Activated naive CD8-positive, alpha-beta T cell treated with anti-CD3 and anti-CD28 coated beads, Interleukin-2, amount 50 U/mL, for 16 hours (primary cell): ENCODE measurements at places on chromosomes 1 and 21.

GRCh38 chr1:163730411-163730821 lies 408.7 kb downstream of the NUF2 start:
- DNase-seq: no peak

GRCh38 chr1:201032408-201032807 lies 8.9 kb upstream of the KIF21B start:
- DNase-seq: no peak

- no peak for DNase-seq
These were observed 124.8 kb upstream of the GRIK3 start for GRCh38 chr1:37159102-37159501.

- DNase-seq: no peak
These were observed 3.5 kb downstream of the MEX3A start for GRCh38 chr1:156078728-156079127.

- DNase-seq: no peak
These were observed 330.0 kb downstream of the PTPRC start for GRCh38 chr1:198968866-198969265.

DNA sequence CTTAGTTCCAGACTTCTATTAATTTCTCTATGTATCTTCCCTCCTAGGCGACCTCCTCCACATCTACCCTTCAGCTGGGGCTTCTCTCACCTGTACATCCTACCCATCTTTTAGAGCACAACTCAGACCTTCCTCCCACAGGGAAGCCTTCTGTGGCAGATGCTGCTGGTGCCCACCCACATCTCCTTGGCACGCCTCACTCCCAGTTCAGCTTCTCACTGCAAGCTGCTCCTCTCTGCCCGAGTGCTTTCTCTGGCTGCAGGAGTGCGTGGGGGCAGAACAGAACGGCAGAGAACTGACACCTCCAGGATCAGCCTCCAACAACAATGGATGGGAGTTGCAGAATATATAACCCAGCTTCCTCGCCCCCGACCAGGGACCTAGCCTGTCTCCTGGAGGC lies 36.5 kb downstream of the ZBTB18 start:
- DNase-seq: no peak

DNA sequence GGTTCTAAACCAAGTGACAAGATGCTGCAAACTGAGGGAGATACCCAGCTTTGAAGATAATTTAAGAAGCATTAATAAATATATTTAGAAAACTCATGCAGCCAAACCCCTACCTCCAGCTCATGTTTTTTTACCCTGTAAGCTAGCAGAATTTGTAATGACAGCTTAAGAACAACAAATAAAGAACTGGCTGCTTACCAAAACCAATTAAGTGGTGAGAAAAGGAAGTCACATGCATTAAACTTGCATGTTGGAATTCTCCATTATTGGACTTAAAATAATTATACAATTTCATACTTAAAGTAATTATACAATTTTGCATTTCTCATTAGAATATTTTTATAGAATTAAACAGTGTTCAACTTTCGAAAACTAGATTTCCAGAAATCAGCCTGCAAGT lies 75.6 kb upstream of the CNIH3 start:
- no peak for DNase-seq

DNA sequence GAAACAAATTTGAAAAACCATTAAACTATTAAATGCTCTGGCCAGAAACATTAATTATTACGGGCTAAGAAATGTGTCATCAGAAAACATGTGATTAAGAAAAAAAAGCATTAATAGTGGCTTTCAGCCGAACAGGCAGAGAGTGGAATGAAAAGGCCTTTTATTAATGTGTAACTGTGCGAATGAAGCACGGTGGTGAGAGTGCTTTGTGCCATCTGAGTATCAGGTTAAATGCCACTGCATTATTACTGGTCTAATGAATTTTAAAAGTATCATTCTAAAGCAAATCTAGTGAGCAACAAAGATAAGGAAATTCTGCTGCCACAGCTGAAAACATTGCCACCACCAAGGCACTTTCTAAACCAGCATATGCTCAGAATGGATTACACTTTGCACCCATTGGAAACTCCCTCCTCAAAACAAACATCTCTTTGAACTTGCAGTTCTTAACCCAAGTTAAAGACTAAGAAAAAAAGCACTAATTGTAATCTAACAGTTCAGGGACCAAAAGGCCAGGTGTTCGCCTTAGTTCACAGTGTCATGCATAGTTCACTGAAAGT lies 30.0 kb upstream of the SSX2IP start:
- no peak for DNase-seq

- DNase-seq: no peak
These were observed 147.5 kb downstream of the CACNA1E start for GRCh38 chr1:181630838-181631237.

DNA sequence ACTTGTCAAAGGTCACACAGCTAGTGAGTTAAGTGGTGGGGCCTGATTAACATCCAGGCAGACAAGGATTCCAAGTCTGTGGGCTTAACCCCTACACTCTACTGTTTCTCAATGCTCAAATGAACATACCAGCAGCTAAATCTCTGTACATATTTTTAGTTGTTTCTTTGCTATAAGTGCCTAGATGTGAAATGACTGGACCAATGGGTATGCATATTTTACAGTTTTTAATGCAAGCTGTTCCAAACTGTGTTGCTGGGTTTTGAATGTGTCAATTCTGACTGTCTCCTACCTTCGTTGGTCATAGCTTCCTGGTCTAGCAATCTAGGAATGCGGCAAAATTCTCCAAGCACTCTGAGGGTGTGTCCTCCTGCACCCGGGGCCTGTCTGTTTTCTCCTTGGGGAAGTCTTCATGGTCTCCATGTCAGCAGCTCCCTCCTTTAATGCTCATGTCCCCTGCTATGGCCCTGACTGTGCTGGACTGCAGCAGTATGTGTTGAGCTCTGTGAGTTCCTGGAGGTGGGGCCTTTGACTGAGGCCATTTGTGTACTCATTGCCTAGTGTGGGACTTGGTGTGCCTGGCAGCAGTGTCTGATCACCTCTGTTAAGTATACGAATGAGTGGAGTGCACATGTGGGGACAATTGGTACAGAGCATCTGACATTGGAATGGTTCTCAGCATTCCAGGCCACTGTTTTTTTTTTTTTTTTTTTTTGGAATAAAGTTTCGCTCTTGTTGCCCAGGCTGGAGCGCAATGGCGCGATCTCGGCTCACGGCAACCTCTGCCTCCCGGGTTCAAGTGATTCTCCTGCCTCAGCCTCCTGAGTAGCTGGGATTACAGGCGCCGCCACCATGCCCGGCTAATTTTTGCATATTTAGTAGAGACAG lies 72.9 kb upstream of the SLC2A1 start:
- DNase-seq: no peak

- no peak for DNase-seq
These were observed 16.2 kb upstream of the TSNAX start for GRCh38 chr1:231512147-231512698.

GRCh38 chr1:242435200-242435599 lies 89.3 kb downstream of the PLD5 start:
- DNase-seq: no peak

DNA sequence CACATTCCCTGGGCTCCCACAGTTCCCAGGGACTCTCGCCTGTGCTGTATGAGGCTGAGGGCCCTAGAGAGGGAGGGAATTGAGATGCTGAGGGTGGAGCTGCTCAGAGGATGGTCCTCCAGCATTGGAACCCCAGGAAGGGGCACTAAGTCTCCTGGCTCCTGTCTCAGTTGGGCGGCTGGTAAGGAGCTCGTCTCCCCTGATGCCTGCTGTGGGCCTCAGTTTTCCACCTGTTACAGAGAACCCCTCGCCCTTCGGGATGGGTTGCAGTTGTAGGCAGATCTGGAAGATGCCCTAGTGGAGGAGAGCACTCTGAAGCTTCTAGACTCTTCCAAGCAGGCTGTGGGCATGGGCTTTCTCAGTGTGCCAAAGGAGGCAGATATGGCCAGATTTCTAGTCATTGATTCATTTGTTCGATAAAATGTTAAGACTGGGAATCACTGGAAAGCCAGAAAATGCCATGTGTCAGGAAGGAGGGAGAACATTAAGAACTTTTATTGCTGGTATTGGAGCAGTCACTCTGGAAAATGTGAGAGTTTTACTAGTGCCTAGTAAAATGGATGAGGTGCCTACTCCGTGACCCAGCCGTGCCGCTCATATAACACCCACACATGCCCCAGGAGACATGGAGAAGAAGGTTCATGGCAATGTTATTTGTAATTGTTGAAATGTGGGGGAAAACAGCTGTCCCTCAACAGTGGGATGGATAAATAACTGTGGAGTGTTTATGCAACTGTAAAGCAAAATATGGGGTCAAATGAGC lies 828 bp upstream of the MYBPH start:
- no peak for DNase-seq

- DNase-seq: no peak
These were observed 34.5 kb downstream of the RAB3B start for GRCh38 chr1:51955797-51956527.

DNA sequence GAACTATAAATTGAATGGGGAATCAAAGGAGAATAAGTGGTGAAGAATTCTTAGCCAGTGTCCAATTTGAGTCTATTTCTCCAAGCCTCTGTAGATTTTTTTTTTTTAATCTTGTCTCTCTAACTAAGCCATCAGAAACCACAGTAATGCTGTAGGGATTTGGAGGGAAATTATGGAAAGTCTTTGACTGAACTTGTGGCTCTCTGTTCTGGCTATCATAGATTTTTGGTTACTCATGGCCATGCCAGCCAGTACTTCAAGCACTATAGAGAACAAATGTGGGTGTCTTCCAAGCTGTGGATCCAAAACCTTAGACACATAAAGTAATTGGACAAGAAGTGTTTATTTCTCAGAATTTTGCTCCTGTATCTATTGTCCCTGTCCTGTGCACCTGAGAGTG lies 147.9 kb downstream of the LRRC40 start:
- DNase-seq: no peak

DNA sequence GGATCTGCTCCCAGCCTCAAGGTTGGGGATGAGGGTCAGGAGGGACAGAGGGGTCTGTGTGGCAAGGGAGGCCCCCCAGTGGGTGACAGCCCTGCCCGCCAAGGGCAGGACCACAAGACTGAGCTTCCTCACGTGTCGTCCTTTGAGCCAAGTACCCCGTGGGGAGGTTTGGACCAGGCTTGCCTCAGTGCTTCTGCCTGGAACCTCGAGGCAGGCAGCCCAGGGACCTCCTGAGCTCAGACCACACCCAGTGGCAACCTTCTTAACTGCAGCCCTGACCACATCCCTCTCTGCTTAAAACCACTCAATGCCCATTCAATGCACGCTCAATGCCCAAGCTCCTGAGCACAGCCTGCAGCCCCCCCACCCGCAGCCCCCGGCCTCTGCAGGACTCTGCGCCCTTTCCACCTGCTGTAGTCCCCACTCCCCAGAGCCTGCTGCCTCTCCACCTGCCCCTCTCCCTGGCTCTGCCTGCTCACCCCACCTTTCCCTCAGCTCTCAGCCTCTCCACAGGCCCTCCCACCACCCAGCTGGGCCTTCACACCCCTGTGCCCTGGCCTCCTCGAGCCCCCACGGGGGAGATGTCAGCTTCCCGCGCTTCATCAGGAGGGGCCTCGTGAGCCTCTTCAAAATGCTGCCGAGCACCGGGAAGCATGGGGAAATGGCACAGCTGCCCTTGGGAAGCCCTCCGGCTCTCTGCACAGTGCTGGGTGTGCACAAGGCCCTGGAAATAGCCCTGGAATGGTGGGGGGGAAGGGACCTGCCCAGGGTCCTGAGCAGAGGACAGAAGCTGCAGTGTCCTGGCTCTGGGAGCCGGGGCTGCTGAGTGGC lies 129.3 kb upstream of the VAMP3 start:
- no peak for DNase-seq

- no peak for DNase-seq
These were observed 83.1 kb downstream of the WDR3 start for GRCh38 chr1:118012515-118013124.

DNA sequence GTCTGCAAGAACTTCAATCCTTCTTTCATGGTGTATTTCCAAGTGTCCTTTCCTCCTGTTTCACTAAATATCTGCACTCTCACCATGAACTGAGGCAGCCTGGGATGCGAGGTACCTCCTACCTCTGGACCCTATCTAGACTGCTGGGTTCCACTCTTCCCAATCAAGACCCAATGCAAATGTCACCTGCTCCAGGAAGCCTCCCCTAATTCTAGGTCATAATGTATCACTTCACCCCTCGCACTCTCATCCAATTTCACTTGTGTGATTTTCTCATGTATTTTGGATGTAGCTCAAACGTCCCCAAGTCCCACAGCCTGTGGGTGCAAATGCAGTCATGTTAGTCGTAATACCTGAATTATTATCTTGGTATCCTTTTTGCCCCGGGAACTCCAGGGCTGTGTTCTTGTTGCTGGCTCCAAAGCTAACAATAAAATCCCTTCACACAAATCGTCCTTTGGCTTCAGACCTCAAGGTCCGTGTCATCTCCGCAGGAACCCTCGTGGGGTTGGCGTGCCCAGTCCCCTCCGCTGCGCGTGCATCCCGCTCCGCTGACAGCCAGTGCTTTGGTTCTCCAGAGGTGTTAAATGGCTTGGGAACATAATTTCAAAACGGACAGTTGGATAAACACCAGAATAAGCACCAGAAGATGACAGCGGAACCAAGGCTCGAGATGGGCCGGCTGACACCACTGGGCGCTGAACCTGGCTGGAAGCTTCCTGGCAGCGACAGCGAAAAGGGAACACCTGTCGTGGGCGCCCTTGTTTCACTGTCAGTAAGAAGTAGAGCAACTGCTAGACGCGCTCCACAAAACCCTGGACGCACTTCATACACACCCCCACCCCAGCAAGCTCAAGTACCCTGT lies 1.0 kb upstream of the BACH1 start:
- DNase-seq: no peak

DNA sequence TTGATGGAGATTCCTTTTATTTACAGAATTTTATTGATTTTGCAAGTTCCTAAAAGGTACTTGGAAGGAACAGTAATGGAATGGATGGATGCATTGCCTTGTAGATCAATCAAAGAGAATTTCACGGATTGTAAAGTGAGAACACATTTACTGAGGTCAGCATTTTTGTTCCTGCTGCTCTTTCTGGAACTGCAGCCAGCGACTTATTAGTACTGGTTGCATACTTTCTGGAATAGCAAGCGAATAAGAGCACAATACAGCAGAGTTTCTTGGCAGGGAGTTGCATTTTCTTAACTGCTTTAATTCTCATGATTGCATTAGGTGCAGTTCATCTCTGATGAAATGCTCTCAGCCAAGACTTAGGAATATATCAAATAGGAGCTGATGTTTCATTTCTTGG lies 106.1 kb upstream of the CHODL start:
- DNase-seq: no peak

DNA sequence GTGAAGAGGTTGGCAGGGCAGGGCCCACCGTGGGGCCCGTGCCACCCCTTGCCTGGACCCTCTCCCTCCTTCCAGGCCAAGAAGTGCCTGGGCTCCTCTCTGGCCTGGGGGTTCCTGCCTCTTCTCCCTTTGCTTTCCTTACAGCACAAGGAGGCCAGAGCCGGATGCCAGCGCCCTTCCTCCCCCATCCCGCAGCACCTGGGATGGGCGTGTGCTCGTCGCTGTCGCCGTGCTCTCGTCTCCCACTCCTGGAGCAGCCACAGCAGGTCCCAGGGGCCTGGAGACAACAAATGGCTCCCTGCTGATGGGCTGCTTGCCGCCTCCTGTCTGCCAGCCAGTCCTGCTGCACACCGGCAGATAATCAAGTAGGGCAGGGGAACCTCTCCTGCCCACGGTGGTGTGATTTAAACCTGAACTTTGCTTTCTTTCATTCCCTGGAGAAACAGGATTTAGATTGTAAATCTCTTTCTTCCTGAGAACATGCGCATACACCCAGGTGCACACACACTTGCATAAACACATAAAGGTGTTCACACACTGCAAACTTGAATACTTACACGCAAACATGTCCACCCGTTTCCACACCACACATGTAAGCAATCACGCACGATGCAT lies 50.8 kb upstream of the POU3F1 start:
- no peak for DNase-seq

- DNase-seq: no peak
These were observed 7.5 kb upstream of the RAB29 start for GRCh38 chr1:205782627-205783432.
